ENCODE measurements at places on chromosomes 4 and X. TPM values are rescaled to one million over a fixed set of nuclear protein-coding genes. Genes with fewer than 3 reads are reported as not detected.

- DNase-seq: no peak
Measured at GRCh38 chr4:107319386-107319785, 283.3 kb upstream of the DKK2 start.

GRCh38 chrX:42085836-42086235 lies 162.5 kb upstream of the CASK start:
- DNase-seq: no peak

DNA sequence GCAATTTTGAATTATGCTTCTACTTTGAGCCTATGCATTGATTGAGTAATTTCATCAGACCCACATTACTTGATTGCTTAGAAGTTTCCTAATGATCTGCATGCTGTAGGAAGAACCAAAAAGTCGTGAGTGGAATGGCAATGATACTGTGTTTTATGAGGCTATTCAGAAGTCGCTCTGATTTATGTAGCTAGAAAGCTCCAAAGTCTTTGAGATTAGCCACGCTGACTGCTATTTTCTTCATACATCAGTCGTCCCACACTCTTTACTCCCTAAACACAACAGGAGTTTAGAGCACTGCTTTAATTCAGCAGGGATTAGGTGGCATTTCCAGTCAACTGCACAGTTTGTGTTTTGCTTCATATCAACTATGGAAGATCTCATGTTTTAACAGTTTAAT lies 4.1 kb downstream of the GRID2 start:
- DNase-seq: peak; percentile 15

GRCh38 chr4:153117554-153117953 lies 86.7 kb upstream of the TRIM2 start:
- DNase-seq: no peak

The FLNA gene
- 189 TPM for total RNA-seq

The GC gene
- not detected for total RNA-seq

The ZBTB33 gene
- total RNA-seq: 45.6 TPM
